H9 (cell line): ENCODE measurements at places on chromosomes 2 and 18.

DNA sequence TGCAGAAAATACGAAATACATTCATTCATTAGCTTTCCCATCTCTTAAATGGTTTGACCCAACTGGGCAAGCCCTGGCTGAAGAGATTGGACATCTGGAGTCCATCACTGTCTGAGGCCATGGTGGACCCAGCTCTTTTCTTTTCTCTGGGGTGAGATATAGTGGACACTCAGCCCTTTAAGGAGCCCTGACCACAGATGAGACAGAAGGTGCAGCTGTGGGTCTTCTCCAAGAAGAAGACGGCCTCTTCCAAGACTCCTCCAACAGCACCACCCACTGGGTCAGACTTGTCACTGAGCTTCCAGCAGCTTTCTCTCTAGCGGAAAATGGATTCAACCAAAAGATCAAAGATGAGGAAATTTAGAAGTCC is 27.2 kb downstream of the TWIST2 start:
- DNase-seq, result peak; percentile 29

DNA sequence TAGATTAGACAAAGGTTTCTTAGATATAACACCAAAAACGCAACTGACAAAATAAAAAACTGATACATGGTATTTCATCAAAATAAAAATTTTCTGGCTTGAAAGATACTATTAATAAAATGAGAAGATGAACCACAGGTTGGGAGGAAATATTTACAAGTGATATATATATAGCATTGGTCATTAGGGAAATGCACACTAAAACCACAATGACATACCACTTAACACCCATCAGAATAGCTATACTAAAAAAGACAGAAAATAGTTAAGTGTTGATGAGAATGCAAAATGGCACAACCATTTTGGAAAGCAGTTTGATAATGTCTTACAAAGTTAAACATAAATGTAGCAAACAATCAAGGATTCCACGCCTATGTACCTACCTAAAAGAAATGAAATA is 83.9 kb downstream of the SLC66A3 start:
- DNase-seq, result no peak

GRCh38 chr2:236912326-236913120 is 173.2 kb upstream of the COPS8 start:
- no peak for DNase-seq

GRCh38 chr18:8912348-8913326 is 189.9 kb upstream of the NDUFV2 start:
- peak; percentile 55 for DNase-seq

DNA sequence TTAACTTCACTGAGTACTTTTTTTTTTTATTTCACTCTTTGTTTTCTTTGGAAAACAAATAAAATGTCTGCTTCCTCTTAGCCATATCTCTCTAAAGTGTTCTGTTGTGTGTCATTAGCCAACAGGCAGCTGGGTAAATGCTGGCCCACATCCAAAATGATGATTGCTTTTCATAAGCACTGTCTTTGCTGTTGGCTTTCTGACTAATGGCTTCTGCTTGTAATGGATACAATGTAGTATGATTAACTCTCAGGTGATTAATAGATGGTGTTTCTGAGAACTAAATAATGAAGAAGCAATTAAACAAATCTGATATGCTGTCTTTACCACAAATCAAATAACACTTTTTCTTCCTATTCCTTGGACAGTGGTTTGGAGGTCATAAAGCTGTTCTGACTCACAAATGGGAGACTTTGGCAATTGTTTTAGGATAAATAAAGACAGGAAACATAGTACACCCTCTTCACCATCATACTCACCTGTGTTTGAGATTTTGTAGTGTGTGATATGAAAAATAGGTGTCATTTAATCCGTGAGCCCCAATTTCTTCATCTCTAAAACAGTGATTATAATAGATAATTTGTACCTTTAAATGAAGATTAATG is 888.4 kb downstream of the TSN start:
- DNase-seq, result no peak

DNA sequence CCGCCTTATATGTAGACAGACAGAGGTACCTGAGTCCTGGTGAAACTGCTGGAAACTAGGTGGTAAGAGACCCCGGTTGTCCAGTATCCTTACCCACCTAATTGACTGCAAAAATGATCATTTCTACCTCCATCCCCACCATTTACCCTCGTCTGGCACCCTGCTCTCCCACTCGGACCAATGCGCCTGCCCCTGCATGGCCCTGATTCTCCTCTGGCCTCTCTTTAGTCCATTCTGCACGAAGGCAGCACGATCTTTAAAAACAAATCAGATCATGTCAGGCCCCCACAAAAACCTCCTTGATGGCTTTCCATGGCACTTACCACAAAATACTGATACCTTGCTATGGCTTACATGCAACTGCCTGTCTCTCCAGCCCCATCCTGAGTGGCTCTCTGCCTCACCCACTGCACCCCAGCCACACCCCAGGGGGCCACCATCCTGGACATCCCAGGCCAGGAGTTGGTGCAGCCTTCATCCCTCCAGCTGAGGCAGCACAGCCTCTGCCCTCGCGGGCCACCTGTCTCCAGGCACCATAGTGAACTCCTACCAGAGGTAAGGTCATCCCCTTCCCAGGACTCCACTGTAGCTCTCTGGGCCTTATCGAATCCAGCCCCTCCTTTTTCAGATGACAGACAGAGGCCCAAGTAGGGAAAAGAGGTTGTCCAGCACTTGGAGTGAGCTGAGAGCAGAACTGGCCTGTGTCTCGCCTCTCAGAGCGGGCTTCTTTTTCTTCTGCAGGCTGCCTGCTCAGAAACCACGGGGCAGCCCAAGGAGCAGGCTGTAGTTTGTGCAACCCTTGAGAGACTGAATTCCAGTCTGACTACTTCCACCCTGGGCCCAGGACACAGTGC is 12.3 kb upstream of the CIB4 start:
- peak; percentile 25 for DNase-seq

DNA sequence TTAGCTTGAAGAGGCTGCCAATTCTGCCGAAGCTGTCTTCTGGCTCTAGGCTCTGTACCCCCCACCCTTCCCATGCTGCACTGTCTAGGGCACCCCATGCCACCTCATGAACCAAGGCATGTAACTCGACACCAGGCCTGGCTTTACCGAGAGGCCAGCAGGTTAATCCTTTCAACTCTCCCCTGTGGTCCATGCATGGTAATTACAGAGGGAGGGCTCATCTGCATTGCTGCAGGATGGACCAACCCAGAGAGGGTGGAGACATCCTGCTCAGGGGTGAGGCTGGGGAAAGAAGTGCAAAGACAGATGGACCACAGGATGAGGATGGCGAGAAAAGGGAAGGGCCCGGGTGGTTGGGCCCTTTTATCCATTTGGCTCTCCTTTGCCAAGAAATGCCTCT is 65.8 kb downstream of the KCTD1 start:
- DNase-seq, result peak; percentile 85

DNA sequence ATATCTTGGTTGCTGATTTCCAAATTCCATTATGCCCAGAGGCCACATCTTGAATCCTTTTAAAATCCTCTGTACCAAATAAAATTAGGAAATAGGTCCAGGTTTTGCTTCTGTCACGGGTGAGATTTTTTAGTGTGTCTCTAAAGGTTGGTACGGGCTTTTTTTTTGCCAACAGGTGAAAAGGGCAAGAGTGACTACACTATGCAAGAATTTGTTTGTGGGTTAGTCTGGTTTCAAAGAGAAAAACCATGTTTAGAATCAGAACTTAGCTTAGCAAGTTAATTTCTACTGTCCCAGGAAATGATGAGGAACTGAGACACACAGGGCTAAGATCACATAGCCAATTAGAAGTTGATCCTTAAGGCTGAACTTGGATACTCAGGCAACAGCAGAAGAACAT is 41.7 kb downstream of the POLR1A start:
- no peak for DNase-seq

DNA sequence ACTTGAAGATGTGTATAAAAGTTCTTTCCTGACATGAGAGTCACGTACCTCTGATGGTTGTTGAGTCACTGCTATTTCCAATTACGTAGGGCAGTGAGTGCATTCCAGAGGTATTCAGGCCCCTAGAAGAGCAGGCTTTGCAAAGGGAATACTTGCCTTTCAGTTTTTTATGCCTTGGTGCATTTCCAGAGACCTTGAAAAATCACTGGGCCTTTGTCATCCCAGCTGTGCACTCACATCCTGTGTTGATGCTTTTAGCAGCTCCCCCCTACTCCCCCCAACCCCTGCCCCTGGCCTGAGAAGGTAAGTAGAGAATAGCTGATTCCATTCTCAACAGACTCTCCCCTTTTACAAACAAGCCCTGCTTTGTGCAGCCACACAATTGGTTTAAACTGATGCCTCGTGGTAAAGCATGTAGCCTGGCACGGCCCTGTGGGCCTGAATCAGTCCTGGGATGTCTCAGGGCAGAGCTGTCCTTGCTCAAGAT is 174.2 kb downstream of the PRPF40A start:
- no peak for DNase-seq

- no peak for DNase-seq
Observed at GRCh38 chr2:182504903-182505302, 78.1 kb upstream of the PDE1A start.

- DNase-seq, result no peak
Observed at GRCh38 chr2:232512602-232513001, 7.6 kb upstream of the PRSS56 start.

DNA sequence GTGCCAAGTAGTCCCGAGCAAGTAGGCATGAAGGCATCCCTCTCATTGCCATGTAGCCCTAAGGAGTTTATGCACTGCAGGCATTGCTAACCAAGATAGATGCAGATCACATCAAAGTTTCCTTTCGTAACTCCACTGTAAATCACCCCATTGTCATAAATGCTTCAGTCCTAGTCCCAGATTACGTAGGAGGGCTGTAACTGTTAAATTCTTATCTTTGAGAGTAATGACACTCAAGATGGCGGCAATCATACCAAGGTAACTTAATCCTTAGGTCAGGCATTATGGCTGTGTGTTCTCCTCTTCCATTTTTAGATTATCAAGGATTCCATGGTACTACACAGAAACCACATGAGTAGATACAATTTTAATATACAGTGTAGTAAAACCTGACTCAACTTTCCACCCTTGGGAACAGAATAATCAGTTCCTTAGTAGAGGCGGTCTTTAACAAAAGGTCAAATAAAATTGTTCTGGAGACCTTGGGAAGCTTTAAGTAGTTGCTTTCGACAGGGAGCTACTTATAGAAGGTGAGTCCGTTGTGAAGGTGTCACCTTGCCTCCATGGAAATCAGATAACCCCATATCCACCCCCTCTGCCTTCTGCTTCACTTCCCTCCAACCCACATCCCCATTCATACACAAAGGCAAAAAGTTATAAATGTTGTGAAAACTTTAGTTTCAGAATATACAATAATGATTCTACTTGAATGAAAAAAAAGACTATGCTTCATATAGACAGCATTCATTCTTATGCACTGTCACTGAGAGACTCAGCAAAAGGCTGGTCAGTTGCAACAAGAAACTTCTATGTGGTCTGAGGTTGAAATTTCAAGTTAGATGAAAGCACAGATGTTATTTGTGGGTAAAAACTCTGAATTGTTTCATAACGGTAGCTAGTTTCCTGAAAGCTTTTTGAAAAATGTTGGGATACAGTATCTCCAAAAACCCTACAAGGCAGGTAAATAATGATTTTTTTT is 64.8 kb upstream of the GALNT5 start:
- no peak for DNase-seq

- DNase-seq, result no peak
Observed at GRCh38 chr2:28716265-28716865, 35.3 kb upstream of the PPP1CB start.

- DNase-seq, result no peak
Observed at GRCh38 chr2:163200741-163201140, 362.2 kb upstream of the KCNH7 start.

GRCh38 chr2:85537600-85538506 is 1.1 kb upstream of the MAT2A start:
- peak; percentile 65 for DNase-seq

GRCh38 chr2:62118160-62118559 is 77.8 kb upstream of the B3GNT2 start:
- DNase-seq, result no peak

GRCh38 chr18:33404244-33404873 is 36.2 kb downstream of the CCDC178 start:
- DNase-seq, result no peak

DNA sequence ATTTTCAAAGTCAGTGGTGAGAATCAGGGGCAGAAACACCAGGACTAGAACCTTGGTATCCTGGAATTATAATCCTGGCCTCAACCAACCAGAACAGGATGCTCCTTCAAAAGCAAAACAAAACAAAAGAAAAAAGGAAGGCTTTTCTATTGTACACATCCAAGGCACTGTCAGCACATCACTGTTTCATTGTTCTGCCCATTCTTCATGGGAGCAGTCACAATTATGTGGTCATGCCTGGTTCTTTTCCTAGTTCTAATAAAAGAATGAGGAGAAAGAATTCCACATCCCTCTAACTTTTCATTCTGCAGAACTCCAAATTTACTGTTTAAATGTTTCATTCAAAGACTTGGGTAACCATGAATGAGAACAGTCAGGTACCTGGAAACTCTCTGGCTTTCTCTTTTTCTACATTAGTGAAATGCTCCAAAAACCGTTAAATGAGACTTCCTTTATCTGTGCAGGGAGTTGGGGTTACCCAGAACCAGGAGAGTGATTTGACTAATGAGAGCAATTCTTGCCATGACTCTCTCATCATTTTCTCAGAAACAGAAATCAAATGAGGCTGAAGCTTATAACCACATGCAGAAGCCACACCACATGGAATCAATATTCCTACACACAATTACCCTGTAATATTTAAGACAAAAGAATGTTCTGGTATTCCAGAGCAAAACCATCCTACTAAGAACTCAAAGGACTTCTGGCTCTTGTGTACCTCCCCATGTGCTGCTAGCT is 110.9 kb upstream of the CCDC150 start:
- no peak for DNase-seq

GRCh38 chr2:48228345-48228684 is 301.6 kb upstream of the STON1 start:
- DNase-seq, result no peak

DNA sequence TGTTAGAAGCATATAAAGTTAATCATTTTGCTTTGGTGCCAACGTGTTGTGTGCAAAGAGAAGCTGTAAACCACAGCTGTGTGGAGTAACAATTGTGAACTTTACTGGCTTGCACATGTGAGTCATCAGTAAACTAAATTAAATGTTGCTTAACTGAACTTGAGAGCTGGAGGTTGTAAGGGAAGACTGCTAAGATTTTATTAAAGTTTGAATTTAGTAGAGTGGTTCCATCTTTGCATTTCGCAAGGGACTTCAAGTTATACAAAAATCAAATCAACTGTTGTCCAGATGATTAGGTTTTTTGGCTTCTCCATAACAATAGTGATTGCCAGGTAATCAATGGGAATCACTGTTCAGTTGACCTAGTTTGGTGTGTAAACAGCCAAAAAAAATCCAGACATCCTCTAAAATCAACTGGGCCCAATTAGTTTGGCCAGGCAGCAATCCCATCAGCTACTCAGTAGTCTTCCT is 247.4 kb downstream of the MYO3B start:
- DNase-seq, result no peak
